IMR-90 (cell line): ENCODE measurements at places on chromosomes 16 and 17.

GRCh38 chr17:44108440-44109311 lies 14.8 kb downstream of the HDAC5 start:
- DNase-seq, result peak; percentile 98

DNA sequence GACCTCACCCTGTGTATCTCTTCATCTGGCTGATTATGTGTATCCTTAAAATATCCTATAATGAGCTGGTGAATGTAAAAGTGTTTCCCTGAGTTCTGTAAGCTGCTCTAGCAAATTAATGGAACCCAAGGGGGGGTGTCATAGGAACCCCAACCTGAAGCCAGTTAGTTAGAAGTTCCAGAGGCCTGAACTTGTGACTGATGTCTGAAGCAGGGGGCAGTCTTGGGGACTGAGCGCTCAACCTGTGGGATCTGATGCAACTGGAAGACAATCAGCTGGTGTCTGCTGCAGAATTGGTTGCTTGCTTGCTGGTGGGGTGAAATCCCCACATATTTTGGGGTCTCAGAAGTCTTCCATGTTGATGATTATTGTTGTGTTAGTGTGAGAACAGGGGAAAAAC lies 75.7 kb upstream of the NKD1 start:
- no peak for DNase-seq

DNA sequence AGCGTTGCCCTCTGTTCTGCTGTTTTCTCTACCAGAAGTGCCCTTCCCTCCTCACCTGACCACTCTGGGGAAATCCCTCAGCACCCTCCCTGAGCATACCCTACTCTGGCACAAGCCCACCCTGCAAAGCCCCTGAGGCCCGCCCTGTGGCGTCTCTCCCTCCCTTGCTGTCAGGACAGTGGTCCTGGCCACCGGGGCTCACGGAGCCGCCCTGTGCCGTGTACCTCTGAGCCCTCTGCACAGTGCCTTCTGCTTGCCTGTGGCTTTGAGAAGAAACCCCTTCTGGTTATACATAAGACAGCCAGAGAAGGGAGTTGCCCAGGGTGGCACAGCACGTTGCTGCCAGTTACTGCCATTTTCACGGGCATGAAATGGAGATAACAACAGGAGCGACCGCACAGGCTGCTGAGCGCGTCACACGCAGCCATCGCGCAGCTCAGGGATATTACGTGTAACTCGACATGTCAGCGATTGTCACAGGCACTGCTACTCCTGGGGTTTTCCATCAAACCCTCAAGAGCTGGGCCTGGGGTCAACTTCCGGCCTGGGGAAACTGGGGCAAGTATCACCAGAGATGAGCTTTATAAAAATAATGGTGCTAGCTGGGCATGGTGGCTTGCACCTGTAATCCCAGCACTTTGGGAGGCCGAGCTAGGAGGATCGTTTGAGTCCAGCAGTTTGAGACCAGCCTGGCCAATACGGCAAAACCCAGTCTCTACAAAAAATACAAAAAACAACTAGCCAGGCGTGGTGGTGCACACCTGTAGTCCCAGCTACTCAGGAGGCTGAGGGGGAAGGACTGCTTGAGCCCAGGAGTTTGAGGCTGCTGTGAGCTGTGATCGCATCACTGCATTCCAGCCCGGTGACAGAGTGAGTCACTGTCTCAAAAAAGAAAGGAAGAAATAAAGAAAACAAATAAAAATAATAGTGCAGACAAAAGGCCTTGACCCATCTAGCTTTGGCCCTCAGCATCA lies 14.8 kb downstream of the SCGB1C2 start:
- peak; percentile 8 for DNase-seq

DNA sequence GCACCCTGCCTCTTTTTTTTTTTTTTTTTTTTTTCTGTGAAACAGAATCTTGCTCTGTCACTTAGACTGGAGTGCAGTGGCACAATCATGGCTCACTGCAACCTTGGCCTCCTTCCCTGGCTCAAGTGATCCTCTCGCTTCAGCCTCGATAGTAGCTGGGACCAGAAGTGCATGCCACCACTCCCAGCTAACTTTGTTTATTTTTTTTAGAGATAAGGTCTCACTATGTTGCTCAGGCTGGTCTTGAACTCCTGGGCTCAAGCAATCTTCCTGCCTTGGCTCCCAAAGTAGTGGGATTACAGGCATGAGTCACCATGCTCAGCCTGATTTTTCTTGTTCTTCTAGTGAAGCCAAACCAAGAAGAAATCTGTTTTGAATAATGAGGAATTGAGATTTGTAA lies 25.0 kb downstream of the CDK12 start:
- peak; percentile 77 for DNase-seq

DNA sequence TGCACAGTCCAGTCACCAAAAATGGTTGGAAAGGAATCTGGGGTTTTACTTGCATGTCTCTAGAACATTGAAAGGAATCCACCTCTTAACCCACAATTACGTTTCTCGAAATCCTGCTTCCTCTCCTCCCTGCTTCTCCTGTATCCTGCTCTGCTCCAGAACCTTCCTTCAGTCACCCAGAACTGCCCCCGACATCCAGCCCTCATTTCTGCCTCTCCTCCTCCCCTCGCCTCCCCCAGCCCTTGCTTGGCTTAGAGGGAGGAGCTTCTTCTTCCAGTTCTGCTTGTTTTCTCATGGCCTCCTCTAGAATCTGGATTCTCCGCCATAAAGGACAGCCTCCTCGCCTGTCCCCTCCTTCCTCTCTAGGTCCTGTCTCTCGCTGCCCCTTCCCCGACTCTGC lies 48.3 kb downstream of the ZDHHC7 start:
- DNase-seq, result no peak

DNA sequence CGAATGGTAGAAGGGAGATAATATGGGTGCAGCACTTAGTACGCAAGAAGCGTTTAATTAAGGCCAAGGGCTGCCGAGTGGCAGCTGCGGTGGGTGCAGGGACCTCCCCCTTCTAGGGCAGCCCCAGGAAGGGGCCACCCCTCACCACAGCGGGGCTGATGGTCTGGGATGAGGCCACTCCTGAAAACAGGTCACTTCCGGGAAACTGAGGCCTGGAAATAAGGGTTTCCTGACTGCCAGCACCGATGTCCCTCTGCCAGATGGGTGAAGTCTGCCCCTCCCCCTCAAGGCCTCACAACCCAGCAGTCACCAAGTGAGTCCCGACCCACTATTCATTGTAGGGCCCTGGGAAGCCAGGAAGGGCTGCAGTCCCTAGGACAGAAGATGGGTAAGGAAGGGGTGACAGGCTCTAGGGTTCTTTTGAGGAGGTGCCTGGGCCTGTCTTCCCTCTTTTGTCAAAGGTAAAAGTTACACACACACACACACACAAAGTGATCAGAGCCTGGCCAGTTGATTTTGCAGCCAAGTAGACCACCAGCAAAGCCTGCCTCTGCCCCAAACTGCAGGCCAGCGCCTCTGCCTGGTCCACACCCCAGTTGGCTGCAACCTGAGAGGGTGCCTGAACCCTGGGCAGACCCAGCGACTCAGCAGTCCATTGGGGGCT lies 12.5 kb downstream of the SREBF1 start:
- DNase-seq, result no peak

GRCh38 chr17:9389111-9389527 lies 186.5 kb downstream of the STX8 start:
- peak; percentile 97 for DNase-seq

GRCh38 chr16:20676268-20676825 lies 21.1 kb downstream of the ACSM1 start:
- no peak for DNase-seq

DNA sequence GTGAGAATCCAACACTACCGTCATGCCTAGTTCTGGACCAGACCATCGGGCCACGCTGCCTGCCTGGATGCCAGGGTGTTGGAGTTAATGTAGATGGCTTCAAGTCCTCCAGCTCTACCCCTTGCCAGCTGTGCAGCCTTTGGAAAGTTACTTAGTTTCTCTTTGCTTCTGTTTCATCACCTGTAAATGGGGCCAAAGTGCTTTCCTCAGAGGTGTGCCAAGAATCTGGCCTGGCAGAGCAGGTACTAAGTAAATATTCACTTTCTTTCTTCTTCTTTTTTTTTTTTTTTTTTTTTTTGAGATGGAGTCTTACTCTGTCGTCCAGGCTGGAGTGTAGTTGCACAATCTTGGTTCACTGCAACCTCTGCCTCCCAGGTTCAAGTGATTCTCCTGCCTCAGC lies 159.5 kb upstream of the RPL38 start:
- no peak for DNase-seq

DNA sequence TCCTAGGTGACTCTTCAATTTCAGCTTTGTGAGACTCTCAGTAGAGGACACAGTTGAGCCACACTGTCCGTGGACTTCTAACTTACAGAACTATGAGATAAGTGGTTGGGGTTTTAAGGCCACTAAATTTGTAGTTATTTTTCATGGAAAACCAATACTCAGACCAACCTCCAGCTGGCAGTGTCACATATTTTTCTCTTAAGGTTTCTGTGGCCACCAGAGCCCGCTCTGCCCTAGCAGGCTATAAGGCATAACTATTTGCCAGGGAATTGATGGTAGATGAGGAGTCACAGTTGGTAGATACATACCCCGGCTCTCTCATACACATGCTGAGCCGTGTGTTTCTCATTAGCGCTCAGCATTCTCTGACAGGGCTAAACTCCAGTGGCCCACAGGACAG lies 336.8 kb upstream of the MON1B start:
- no peak for DNase-seq

DNA sequence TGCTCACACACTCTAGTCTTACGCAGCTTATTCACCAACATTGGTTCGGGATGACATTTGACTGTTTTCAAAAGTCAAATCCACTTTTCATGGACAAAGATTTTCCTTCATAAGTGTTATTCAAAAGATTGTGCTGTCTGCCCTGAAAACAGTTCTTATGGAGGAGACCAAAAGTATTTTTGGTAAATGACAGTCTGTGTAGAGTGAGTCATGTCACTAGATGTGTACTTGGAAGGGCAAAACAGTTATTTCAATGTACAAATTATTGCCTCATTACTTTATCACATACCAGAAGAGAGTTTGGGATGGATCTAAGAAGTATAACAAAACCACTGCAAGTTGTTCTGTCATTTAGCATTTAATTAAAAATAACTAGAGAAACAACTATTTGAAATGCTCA lies 265.6 kb downstream of the CDH13 start:
- DNase-seq, result no peak

GRCh38 chr17:55652114-55652823 lies 70.4 kb downstream of the TMEM100 start:
- no peak for DNase-seq

GRCh38 chr17:44850612-44851011 lies 2.9 kb downstream of the HIGD1B start:
- no peak for DNase-seq
